ENCODE measurements at places on chromosomes 2 and 18.

- no peak for DNase-seq
Observed at GRCh38 chr18:650428-650858, 7.0 kb upstream of the TYMS start.

DNA sequence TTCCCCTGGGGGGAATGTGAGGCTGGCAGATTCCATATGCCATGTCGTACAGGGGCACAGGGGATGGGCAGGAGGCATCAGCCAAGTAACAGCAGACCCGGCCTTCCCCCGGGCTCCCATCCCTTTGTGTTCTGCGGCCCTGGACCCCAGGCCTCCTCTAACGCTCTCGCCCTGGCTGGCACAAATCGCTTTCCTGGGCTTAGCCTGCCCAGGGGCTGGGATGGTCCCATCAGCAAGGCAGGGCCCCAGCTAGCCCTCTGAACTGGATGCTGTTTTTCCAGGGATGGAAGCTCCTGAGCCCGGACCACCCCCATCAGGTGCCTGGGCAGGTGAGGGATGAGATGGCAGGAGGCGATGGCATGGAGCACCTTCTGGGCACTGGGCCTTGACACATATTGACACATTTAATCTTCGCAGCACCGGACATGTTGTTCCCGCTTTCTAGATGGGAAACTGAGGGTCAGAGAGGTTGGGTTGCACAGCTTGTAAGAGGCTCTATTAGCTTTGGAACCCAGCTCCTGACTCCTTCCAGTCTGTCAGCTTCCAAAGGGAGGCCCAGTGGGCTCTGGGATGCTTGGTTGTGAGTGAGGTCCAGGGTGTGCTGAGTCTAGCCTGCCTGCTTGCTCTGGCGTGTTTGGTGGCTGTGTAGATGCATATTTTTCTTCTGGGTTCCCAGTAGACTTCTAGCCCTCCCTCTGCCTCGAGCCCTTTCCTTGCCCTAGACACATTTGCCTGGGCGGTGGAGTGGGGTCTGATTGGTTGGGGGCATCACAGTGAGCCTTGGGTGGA lies 40.3 kb downstream of the GLI2 start:
- DNase-seq: no peak

- no peak for DNase-seq
Observed at GRCh38 chr18:24928301-24928878, 423.6 kb downstream of the ZNF521 start.

DNA sequence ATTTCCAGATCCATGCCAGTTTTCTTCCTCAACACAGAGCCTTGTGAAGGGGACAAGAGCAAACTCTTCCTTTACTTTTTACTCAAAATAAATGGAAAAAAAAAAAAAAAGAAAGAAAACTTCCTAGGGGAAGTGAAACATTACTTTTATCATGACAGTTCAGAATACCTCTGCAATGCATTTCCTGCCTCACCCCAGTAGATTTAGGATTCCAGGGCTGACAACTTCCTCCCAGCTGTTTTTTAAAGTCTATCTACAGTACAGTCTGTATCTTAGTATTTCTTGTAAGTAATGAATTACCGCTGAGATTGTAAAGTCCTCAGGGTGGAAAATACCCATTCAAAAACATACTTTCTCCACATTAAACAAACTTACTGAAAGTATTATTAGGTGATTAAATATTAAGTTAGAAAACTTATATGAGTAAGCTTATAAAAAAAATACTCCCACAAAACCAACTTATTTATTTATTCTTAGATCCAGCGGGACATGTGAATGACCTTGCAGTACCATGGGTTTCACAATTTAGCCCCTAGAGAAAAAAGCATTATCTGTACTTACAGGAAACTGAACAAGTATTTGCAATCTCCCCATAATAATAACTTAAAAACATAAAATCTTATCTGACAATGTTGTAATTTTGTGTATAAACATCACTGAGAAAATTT lies 117.7 kb downstream of the RBMS1 start:
- peak; percentile 44 for DNase-seq

GRCh38 chr2:208329485-208329884 lies 63.4 kb downstream of the PIKFYVE start:
- no peak for DNase-seq

- DNase-seq: no peak
Observed at GRCh38 chr2:127572841-127573240, 37.4 kb downstream of the MYO7B start.

DNA sequence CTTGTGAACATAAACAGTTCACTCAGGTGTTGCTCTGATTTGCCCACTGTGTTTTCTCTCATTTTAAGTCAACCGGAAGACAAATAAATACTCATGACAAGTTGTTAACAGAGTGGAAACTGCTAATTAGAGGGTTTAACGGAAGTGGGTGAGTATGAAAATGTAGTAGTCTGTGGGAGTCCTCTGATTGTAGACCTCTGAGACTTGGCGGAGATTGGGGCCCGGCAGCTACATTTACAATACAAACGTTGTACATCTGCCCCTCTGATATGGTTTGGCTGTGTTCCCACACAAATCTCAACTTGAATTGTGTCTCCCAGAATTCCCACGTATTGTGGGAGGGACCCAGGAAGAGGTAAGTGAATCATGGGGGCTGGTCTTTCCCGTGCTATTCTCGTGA lies 107.3 kb upstream of the FAM98A start:
- DNase-seq: no peak

- no peak for DNase-seq
Observed at GRCh38 chr2:231367178-231367577, 28.3 kb upstream of the B3GNT7 start.

GRCh38 chr2:165203689-165204559 lies at the start of gene SCN3A:
SCN3A (minus strand) TSS chr2:165204050; CDS start chr2:165176394, 27,656 bp downstream.
- DNase-seq: peak; percentile 59

GRCh38 chr2:218671097-218671653 lies 627 bp downstream of the RNF25 start:
- no peak for DNase-seq

DNA sequence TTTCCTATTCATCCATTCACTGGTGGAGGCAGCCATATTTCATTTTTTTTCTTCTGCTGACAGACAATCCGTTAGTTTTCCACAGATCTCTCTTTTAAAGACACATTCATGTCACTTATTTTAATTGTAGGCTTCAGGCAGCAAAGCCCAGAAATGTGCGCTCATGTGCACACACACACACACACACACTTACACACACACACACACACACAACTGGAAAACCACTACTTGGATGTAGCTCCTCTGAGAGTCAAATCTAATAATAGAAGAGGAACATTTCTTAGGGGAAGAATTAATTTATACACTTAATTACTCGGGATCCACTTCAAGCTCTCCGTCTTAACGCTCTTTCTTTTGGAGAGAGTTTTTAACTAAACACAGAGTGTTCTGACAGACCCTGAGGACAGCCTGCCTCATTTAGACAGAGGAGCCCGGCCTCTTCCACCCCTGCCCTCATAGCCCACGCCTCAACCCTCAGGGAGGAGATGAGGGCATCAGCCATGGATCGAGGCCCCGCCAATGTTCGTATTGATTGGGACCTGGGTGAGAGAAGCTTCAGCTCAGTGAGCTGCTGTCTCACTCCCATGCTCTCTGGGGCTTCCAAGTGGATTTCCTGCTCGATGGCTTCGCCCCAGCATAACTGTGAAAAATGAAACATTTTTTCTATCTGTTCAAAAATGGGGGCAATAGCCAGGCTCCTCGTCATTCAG lies 261.4 kb upstream of the SKOR2 start:
- no peak for DNase-seq

GRCh38 chr2:71576541-71576940 lies 123.2 kb downstream of the DYSF start:
- DNase-seq: no peak

DNA sequence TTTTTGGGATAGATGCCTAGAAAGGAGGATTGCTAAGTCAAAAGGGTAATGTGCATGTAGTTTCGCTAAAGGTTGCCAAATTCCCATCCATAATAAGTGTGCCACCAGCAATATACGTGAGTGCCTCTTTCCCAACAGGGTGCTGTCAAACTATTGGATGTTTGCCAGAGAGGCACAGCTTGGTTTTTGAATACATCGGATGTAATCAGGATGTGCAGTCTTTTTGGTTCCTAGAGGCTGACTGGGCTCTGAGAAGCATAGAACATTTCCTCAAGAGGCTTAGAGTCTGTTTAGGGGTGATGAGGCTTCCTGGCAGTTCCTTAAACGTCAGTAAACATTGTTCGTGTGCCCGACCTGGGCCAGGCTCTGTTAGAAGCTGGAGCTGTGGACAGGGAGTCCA lies 28.0 kb downstream of the AGAP1 start:
- no peak for DNase-seq

DNA sequence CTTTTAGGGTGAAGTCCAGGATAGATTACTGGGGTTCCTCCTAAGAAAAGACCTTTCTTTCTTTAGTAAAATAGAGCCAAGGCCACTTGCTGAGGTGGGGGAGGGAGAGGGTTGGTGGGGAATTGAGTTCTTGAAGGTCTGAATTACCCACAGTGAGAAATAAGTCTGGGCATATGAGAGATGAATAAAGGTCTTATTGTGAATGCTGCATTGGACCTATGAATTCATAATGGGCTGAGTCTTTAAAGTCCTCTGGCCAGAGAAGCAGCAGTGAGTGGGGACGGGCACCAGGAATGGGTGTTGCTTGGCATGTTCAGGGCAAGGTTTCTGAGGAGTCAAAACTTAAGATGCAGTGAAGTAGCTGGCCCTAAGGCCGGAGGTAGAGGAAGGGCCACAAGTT lies 10.5 kb downstream of the MAPRE3 start:
- DNase-seq: no peak

DNA sequence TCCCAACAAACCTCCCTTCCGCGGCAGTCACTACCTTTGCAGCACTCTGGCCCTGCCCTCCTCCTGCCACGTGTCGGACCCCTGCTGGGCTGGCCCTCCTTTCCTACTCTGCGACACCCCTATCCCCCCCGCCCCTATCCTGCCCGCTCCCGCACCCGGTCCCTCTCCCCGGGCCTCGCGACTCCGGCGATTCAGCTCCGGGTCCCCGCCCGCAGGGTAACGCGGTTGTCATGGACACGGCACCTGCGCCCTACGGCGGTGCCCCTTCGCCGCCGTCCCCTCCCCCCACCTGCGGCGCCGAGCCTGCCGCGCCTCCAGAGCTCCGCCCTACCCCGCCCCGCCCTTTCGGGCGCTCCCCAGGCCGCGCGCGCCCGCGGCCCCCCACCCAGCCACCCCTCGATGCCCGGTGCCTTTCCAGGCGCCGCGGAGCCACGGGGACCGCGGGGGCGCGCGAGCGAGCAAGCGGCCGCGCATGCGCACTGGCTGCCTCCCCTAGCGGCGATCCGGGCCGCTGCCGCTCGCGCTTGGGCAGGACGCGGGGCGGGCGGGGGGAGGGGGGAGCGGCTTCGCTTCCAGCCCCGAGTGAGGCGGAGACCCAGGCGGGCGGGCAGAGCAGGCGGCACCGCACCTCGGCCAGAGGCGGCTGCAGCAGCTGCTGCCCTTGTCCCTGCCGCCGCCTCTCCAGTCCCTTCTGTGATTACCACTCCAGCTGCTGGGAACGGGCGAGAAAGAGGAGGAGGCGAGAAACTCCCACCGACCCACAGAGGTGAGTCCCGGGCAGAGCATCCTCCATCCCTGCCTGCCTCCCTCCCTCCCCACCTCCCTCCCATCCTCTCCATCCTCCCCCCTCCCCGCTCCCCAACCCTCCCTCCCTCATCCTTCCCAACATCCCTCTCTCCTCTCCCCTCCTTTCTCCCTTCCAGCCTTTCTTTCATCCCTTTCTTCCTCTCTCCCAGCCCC lies at the start of gene CTNNA2:
TSS of gene CTNNA2 (plus strand) at position 610 of the 960 bp plus-strand sequence.
- DNase-seq: peak; percentile 1

GRCh38 chr2:37616677-37617005 lies 54.8 kb downstream of the CDC42EP3 start:
- no peak for DNase-seq

DNA sequence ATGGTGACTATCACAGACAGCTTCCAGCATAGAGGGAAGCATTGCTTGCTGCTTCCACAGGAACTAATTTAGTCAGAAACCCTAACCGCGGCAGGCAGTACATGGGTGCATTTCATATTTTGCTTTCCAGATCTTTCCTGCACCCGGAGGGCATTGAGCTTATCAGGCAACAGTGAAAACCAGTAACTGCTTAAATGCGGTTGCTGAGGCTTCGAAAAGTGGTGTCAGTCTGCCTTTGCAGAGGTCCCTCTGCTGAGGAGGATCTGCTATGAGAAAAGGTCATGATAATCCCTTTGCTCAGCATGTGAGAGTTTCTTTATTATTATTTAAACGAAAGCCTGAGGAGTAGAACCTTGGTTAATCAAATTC lies 44.6 kb upstream of the ROCK2 start:
- DNase-seq: no peak

GRCh38 chr2:20551260-20551944 lies 99.5 kb downstream of the HS1BP3 start:
- DNase-seq: no peak

GRCh38 chr2:226561962-226562361 lies 237.7 kb downstream of the IRS1 start:
- no peak for DNase-seq

DNA sequence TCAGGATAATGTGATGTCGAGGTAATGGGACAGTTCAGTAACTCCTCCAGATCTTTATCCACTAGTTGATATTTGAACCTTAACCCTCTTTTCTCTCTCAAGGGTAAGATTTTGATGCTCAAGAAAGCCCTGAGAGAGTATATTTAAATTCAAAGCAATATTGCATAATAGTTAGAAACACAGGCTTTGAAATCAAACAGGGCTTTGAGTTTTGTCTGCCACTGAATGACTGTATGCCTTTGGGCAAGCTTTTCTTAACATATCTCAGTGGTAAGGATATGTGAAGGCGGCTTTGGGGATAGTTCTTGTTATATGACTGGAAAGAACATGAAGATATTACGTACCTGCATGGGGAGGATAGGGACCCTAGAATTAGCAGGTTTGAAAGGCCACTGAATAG lies 11.1 kb downstream of the ITPRID2 start:
- no peak for DNase-seq

DNA sequence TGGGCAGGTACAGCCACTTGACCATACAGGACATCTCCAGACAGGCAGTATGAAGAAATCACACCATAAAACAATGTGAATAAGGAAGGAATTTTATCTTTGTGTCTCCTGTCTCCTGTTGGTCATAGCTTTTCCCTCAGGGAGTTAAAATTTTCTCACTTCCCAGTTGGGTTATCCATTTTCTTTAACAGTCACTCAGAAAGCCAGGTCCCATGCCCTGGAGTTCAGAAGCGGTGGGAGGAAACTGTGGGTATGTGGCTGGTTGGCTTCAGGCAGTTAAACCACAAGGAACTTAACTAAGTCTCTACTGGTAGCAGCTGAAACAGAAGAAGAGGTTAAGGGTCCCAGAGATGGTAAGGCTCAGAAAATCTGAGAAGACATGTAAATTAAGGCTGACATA lies 6.5 kb upstream of the SMAD2 start:
- DNase-seq: no peak

DNA sequence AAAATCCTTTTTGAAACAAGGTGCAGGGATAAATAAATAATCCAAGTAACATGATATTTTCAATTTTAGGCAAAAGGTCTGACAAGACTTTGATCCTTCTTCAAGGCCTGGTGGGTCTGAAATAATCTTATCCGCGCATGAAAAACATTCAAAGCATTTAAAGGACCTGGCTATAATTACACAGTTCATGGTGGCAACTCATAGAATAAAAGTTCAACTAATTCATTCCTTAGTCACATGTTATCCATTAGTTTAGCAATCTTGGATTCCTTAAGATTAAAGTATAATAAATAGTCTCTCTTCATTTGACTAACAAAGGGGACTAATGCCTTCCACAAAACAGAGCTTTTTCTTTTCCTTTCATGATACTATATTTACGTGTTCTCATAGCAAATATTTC lies 21.0 kb upstream of the SLC38A11 start:
- no peak for DNase-seq

GRCh38 chr2:73291461-73292315 lies 1.7 kb downstream of the EGR4 start:
- DNase-seq: no peak
